ENCODE measurements at places on chromosomes 4 and X. TPM values are rescaled to one million over a fixed set of nuclear protein-coding genes. Genes with fewer than 3 reads are reported as not detected.

Gene GLUD2
- total RNA-seq: 2.2 TPM

Gene SLC34A2
- not detected for total RNA-seq

Gene PRR32
- not detected for total RNA-seq

Gene FAM156A
- 29.5 TPM for total RNA-seq

Gene ANKRD17
- total RNA-seq: 67.1 TPM

Gene STK26
- 10.5 TPM for total RNA-seq

Gene DSPP
- total RNA-seq: not detected

Gene NIPAL1
- total RNA-seq: 0.81 TPM

Gene SMIM10
- 13.5 TPM for total RNA-seq

Gene UFSP2
- 29.5 TPM for total RNA-seq

Gene MORC4
- total RNA-seq: 17.0 TPM

Gene RRAGB
- 17.2 TPM for total RNA-seq

Gene AMBN
- not detected for total RNA-seq

Gene RNF128
- total RNA-seq: not detected

Data from aorta (tissue), 5 donors.